ENCODE measurements at places on chromosomes 3 and 15.

GRCh38 chr15:101180620-101181307 lies 71.1 kb downstream of the CHSY1 start:
- no peak for DNase-seq

- DNase-seq = no peak
These were observed 14.0 kb downstream of the PLCL2 start for GRCh38 chr3:16898595-16899395.

- no peak for DNase-seq
These were observed 230.2 kb downstream of the ZNF621 start for GRCh38 chr3:40754994-40755393.

GRCh38 chr15:65939901-65940617 lies 70.8 kb downstream of the RAB11A start:
- DNase-seq = peak; percentile 69

GRCh38 chr3:9422712-9423424 lies 25.5 kb downstream of the SETD5 start:
- peak; percentile 85 for DNase-seq

- DNase-seq = no peak
These were observed 75.6 kb downstream of the LINGO1 start for GRCh38 chr15:77557144-77557543.

DNA sequence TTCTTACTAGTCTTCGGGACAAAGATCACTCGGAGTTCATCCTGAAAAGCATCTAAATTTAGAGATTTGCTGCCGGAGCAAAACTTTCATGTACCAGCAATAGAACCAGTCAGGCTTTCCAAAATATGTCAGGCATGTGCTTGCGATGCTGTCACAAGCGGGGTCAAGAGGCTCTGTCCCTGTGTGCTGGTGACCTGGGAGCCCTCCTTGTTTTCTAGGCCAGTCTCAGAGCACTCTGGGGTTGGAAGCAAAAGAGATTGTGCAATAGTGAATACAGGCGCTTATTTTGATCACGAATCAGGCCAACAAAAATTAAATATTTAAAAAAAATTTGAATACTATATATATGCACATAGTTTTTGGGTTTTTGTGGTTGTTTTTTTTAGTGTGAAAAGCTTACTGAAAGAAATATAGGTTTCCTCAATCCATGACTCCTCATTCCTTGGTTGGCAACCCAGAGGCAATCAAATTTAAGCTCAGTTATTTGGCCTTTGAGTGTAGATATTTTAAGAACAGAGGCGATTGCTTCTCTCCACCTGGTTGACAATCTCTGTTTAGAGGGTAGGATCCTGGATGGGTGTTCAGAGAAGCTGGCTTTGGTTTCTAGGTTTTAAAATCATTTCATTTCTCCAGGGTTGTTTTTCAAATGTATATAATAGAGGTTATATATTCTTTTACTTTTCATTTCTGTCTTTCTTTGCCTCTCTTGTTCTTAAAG lies 8.4 kb upstream of the KLHL24 start:
- DNase-seq = no peak

DNA sequence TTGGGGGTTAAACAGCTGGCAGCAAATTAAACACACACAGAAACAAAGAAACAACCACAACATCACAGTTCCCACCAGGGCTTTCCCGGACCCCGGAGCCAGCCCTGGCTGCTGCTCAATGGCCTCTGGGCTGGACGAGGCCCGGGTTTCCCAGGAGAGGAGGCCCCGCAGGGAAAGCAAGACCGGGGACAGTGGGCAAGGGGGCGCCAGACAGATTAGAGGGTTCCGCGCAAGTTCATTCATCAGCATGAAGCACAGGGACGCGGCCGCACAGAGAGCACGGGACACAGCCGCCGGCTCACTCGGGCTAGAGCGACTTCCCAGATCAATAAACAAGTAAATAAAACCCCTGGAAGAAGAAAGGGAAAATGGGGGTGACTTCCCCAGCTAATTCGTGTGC lies 66.4 kb upstream of the RPL32 start:
- no peak for DNase-seq

DNA sequence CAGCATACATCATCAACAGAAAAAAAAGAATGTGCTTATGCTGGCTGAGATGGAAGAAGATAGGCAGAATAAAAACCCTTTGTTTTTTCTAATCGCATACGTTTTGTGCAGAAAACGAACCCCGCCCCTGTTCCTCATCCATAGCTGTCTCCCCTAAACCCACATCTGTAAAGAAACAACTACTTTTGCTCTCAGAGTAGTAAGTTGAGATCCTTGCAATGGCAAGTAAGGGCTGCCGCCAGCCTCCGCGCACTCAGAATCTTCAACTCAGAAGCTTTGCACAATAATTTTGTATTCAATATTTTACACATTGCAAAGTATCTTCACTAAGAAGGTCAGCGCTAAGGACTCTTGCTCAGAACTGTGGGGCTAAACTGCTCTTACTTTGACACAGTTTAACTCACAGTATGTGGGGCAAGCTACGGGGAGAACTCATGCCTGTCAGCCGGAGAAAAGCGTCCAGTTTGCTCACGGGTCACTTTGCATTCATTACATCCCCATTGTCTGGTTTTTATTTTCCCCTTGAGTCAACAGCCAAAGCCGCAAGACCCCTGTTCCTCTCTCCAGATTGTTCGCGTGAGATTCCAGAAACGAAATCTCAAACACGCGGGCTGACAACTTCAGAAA lies 1.0 kb downstream of the LYSMD4 start:
- no peak for DNase-seq

DNA sequence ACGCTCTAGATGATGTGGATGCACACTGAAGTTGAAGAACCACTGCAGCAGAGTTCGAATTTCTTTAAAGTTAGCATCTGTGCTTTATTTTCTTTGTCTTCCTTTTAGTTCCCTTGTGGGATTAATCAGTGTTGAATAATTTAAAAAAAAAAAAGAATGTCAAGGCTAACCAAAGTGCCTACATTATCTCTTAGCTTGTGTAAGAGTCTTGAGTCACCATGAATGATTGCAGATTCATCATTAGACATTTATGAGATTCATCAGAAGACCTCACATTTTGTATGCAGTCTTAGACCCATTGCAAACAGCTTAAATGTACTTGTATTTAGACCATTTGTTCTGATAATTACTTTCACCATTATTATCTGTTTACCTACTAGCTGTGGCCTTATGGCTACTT lies 182.2 kb downstream of the FNDC3B start:
- peak; percentile 59 for DNase-seq

GRCh38 chr15:20344601-20345400 lies 196.8 kb downstream of the GOLGA6L6 start:
- no peak for DNase-seq

All from AG04449 (cell line).